Activated effector memory CD4-positive, alpha-beta T cell treated with anti-CD3 and anti-CD28 coated beads, Interleukin-2, amount 50 U/mL, for 16 hours (primary cell): ENCODE measurements at places on chromosomes 7 and 10.

- DNase-seq, result no peak
These were observed 58.0 kb downstream of the PRKAG2 start for GRCh38 chr7:151818674-151819519.

GRCh38 chr7:2611401-2611800, 20.4 kb upstream of the TTYH3 start:
- no peak for DNase-seq

- DNase-seq, result no peak
These were observed 41.1 kb upstream of the IL15RA start for GRCh38 chr10:6018422-6018821.

- DNase-seq, result no peak
These were observed 31.0 kb upstream of the PFKP start for GRCh38 chr10:3036155-3037021.

GRCh38 chr10:120538091-120538490, 81.1 kb downstream of the PLPP4 start:
- DNase-seq, result no peak

DNA sequence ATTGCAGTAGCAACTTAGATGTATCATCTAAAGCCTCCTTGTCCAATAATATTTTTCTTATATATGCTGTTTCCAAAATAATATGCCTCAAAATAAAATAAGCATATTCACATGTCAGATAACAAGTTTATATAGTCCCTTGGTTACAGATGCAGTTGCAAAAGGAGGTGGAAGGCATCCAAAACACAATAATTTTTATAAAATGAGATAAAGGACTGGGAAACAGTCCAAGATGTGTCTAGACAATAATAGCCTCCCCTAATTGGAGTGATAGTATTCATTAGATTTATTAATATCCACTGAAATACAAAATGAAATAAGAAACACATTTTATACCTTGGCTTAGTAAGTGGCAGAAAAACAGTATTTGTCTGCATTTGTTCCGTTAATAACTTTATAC, 30.3 kb downstream of the BCAP29 start:
- no peak for DNase-seq

DNA sequence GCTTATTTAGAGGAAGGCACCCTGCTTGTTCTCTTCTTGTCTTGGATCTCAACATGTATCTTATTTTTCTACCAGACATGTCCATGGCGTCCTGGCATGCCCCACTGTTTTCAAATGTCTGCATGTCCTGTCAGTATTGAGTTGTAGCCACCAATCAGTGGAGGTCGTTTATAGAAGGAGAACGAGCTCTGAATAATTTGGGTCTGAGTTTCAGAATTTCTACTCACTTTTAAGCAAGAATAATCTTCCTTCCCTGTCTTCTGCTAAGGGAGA, 2.9 kb upstream of the HOXA13 start:
- DNase-seq, result no peak

GRCh38 chr10:93958834-93959233, 34.9 kb upstream of the PLCE1 start:
- DNase-seq, result no peak

- no peak for DNase-seq
These were observed 36.5 kb downstream of the PDSS1 start for GRCh38 chr10:26733750-26734568.

DNA sequence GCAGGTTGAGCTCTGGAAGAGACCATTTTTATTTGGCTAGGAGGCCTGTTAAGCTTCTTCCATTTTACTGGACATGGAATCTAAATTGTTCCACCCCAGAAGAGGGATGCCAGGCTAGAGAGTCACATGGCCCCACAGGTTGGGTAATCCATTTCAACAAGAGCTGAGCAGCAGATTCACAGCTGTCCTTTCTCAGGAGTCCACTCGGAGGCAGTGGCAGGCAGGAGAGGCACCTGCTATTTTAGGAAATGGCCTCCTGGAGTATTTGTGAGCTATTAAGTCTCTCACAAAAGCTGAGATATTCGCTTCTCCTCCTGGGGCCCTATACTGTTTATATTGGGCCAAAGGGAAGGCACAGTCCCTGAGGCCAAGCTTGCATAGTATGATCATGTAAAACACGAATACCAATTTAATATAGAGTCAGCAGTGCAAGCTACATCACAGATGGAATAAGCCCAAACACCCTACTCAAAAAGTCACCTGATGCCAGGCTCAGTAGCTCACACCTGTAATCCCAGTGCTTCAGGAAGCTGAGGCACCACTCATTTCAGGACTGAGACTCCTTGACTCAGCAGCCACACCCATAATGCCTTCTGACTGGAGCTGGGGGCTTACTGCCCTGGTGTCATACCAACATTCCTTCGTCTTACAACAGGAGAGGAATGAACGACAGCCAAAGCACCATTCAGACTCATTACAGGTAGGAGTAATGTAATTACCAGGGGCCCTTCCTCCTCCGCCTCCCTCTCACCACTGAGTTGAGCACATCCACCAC, 124.1 kb downstream of the LMBR1 start:
- DNase-seq, result no peak

DNA sequence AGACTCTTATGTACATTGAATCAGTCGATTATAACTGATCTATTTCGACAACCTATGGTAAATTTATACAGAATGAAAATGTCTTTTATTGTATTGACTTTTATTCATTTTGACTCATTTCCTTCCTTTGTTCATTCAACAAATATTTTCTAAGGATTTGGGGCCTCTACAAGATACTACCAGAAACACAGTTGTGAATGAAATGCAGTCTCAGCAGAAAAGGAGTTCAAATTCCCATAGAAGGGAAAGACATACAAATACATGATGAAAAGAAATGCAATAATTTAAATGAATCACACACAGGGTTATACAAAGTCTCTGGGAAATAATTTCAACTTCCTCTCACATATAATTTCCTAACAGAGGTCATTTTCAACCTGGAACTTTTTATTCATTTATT, 134.0 kb upstream of the SEMA3A start:
- no peak for DNase-seq
